ENCODE measurements at places on chromosomes 7 and 10. TPM values are rescaled to one million over a fixed set of nuclear protein-coding genes. Genes with fewer than 3 reads are reported as not detected.

- no peak for DNase-seq
These were observed 534.3 kb downstream of the PARD3 start for GRCh38 chr10:34280599-34281374.

DNA sequence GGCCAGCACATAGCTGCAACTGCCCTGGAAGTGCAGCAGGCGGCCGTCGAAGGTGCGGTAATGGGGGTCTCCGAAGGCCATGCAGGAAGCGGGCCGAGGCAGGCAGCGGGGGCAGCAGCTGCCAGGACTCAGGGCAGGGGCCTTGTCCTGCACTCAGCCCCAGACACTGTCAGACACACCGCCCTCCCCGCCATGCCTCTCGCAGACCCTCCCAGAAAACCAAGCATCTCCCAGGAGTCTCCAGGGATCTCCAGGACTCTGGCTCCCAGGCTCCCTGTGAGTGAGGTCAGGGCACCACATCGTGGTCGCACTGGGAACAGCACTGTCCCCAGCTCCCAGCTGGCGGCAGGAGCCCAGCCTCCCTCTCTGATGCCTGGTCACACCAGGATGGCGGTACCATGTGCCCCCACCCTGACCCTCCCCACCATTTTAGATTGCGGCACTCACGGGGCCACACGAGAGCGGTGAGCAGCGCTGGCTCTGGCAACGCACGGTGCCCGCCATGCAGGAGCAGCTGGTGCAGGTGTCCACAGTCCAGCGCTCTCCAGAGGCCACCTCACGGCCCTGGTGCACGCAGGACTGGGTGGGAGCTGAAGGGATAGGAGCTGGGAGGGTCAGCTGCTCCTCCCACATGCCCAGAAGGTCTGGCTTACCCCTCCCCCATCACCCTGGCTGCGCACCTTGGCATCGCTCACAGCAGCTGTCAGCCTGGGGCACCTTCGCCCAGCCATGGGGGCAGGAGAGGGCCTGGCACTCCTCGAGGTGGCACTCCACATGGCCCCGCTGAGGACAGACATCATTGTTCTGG is 17.5 kb downstream of the ATP6V1F start:
- DNase-seq, result no peak

ATG9B gene
- polyA plus RNA-seq, result 3.5 TPM

GJD4 gene
- polyA plus RNA-seq, result not detected

- DNase-seq, result no peak
These were observed 1.8 kb downstream of the BRI3 start for GRCh38 chr7:98283127-98283886.

DNA sequence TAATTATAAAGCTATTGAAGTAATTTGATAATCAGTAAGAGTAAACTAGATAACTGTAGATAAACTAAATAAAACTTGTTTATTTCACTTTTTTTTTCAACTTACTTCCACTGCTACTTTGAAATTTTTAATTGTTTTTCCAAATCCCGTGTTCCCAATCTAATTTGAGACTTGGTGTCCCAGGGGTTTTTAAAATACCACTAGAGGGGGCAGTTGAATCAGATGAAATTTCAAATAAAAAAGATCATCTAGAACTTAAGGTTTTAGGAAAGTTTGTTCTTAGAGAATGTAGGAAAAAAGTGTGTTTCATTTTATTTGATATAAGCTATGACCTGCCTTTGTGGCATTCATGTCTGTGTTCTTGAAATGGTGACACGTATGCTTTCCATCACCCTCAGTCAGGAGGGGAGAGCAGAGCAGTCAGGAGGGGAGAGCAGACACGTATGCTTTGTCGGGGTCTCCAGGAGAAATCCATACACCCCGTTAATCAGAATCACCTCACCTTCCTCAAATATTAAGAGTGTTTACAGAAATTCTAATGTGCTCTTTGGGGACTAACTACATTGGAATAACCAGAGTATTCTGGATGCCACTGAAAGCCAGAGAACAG is 49.9 kb downstream of the C10orf67 start:
- no peak for DNase-seq

DNA sequence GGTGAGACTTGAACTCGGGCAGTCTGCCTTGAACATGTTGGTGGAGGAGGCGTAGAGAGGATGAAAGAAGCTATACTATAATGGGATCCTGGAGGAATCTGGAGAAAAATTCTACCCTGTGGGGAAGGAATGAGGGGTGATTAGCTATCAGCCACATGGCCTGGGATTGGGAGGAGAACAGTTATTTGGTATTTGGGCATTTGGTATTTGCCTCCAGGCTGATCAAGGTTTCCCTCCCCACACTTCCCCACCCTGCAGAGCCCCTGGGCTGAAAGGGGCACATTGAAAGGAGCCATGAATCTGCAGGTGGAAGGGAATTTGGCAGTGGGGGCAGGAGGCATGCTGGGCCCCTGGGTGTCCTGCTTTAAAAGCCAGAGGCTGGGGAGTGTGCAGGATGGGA is 235.3 kb downstream of the INHBA start:
- no peak for DNase-seq

Data from left renal pelvis (tissue), 4 donors.